Stimulated activated CD8-positive, alpha-beta memory T cell treated with anti-CD3 and anti-CD28 coated beads, Interleukin-7, amount 100 ng/mL, for 1 hour (primary cell): ENCODE measurements at places on chromosomes 6 and 20.

- DNase-seq = no peak
These were observed 123.1 kb downstream of the CDKAL1 start for GRCh38 chr6:20657274-20657800.

- DNase-seq = no peak
These were observed 1157.7 kb upstream of the MAP3K7 start for GRCh38 chr6:91744566-91744965.

DNA sequence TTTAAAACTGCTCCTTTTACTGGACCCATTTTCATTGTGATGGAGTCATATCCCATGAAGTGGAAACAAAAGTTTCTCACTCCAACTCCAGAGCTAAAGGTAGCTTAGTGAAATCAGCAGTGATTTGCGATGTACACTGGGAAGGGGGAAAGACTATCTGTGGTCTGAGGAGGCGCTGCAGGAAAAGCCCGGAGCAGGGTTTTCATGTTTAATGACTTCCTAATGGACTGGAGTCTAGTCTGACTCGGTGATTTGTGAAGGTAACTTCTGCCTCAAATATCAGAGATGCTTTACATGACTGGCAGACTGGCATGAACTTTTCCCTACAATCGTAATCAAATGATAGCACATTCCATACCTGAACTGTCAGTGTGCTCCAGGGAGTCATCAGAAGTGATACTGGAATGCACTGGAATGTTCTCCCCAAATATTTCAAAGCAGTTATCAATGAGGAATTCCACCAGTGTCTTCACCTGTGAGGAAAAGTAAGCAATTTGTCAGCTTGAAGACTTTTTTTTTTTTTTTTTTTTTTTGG lies 7.0 kb downstream of the TAGAP start:
- DNase-seq = no peak

- DNase-seq = no peak
These were observed 304.9 kb upstream of the TCF21 start for GRCh38 chr6:133583907-133584427.

- no peak for DNase-seq
These were observed 692.9 kb downstream of the QKI start for GRCh38 chr6:164107297-164107995.

GRCh38 chr6:167094820-167095637 lies 27.9 kb upstream of the CCR6 start:
- no peak for DNase-seq

DNA sequence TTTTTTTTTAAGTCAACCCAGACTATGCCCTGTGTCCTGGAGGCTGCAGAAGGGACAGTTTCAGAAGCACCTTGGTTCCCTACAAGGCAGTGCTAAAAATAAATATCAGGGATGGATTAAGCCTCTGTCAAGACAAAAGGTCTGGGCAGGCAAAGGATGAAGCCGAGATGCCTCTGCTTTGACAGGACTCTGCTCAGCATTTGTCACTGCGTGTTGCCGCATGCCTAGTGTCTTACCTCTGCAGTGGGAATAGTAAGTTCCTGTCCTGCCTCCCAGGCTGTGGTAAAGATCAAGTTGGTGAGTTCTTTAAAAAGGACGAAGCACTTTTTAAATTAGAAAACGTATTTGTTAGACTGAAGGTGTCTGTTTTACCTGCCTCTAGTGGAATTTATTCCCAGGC lies 15.1 kb downstream of the AAR2 start:
- DNase-seq = no peak

DNA sequence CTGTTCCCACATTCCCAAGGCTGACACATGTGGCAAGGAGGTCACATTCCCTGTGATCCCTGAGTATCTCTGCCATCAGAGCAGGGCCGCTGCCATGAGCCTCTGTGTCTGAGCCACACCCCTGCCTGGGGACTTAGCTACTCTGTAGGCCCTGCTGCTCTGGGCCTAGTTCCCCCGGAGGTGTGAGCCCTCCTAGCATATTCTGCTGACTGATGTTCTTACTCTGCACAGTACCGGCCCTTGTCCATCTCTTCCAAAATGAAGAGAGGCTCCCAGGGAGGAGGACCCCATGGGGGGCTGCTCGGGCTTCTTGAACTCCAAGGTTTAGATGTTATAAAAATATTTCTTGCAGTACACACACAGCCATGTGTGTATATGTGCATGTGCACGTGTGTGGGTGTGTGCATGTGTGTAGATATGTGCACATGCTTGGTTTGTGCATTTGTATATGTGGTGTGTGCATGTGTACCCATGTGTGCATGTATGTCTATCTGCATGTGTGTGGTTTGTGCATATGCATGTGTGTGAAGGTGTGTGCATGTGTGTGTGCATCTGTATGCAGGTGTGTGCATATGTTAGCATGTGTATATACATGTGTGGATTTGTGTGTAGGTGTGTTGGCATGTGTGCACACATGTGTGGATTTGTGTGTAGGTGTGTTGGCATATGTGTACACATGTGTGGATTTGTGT lies 101.2 kb downstream of the ERMARD start:
- no peak for DNase-seq
